Right forelimb (tissue), 1 donor: ENCODE measurements at places on chromosomes 6 and 20.

GRCh38 chr6:168226061-168226752, 93.4 kb downstream of the DACT2 start:
- DNase-seq: peak; percentile 78

DNA sequence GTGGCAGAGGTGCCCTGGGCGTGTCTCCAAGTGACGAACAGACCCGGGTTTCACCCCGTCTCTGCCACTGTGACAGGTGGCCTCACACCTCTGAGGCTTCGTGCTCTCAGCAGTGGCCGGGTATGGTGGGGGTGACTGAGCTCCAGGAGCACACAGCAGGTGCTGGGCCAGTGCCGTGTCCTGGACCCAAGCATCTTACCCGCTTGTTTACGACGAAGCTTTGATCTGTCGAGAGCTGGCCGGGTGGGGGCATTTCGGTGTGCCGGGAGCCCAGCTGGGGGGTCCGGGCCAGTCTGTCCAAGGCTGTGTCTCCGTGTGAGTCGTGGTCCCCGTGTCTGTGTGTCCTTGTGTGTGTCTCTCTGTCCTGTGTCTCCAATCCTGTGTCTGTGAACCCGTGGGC, 7.1 kb upstream of the LKAAEAR1 start:
- DNase-seq: no peak

DNA sequence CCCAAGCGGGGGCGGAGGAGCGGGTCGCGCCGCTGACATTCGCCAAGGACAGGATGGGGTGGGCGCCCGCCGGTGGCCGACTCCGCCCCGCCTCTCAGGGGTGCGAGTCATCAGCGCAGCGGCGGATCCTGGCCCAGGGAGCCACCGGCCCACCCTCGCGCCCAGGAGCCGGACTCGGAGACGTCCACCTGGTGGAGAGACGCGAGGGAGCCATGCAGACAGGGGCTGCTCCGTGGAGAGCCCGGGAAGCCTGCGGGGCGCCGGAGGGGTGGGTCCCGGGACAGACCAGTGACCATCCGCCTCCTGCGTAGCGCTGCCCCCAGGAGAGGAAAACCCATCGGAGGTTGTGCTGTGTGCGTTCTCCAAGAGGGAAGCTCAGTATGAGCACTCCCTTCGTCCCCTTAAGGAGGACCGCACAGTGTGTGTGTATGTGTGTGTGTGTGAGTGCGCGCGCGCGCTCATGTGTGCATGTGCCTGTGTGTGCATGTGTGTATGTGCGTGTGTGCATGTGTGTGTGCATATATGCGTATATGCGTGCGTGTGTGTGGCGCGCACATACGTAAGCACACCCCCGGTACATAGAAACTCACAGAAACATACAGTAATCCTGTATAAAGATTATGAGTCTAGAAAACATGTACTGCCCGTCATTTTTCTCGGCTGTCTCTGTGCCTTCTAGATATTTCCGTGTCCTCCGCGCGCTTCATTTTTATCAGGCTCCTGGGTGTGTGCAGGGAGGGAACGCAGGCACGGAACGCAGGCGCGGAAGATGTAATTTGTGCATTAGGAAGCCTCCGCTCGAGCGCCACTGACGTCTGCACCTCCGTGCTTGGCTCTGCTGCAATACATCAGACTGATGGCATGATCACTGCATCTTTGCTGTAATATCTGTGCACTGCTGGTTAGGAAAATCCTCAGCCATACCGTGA, 158.9 kb downstream of the TBXT start:
- no peak for DNase-seq

DNA sequence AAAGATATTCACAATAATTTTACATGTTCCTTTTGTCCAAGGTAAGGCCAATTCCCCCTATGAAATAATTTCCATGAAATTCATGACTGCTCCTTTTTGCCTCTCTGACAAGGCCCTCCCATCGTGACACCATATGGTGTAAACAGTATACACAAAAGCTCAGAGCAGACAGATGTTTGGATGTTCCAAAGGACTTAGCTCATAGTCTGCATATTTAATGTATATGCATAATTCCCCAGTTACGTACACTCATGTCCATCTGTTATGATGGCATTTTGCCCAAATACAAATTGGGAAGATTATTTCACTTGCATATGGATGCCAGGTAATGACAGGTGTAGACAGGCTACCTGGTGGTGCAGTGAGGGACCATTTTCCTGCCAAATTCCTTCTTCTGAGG, 376.5 kb downstream of the KHDRBS2 start:
- DNase-seq: no peak

GRCh38 chr6:30849903-30850651, 34.2 kb upstream of the DDR1 start:
- no peak for DNase-seq

GRCh38 chr20:54268941-54269340, 61.1 kb downstream of the PFDN4 start:
- DNase-seq: no peak

DNA sequence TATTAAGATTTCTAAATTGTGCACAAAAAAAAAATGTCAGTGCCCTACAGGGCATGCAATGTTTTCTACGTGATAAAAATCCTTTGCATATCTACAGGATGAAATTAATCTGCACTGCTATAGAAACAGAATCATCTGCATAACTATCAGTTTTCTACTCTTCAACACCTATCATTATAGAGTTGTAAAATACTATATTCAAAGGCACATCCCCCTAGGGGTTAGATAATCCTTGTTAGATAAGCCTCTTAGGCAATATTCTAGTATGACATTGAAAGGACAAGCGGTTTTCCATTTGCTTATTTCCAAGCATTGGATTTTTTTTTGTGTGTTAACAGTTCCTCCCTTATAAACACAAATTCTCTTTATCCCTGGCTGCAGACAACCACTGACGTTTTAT, 98.7 kb upstream of the LAMA2 start:
- no peak for DNase-seq

GRCh38 chr6:113809826-113810225, 47.3 kb upstream of the MARCKS start:
- no peak for DNase-seq

- no peak for DNase-seq
These were observed 76.8 kb downstream of the CNKSR3 start for GRCh38 chr6:154433477-154434241.

DNA sequence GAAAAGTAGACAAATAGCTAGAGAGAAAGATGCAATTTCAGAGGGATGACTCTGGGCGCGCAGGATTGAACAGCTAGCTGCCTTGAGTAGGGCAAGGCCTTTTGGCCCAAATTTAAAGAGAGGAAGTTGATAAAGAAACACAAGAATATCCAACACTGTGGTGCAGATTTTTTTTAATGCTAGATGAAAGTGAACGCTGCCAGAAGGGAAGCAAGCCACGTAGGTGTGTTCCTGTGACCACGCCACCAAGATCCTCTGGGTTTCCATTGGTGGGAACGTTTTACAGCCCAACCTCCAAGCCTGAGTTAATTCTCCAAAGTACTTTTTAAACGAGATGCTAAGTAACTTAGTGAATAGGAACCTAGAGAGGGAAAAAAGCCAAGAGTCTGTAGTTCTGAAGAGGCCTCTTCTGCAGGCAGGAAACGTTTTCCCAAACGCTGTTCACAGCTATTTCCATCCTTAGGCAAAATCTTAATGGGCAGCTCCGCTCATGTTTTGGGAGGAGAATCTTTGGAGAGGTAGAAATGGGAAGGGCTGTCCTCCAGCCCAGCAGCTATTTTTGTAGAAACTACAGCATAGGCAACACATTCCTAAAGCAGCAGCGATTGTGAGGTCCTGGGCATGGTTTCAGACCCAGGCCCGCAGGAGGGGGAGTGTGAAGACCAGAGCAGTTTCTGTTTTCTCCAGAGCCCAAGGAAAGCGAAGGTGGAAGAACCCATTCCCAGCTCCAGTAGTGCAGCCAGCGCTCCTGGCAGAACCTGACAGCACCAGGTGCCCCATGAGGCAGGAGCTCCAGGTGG, 8.2 kb downstream of the LY86 start:
- no peak for DNase-seq

GRCh38 chr6:49635480-49635879, 1.2 kb downstream of the RHAG start:
- DNase-seq: no peak

GRCh38 chr20:61937146-61937962, 128.3 kb downstream of the TAF4 start:
- DNase-seq: peak; percentile 22

DNA sequence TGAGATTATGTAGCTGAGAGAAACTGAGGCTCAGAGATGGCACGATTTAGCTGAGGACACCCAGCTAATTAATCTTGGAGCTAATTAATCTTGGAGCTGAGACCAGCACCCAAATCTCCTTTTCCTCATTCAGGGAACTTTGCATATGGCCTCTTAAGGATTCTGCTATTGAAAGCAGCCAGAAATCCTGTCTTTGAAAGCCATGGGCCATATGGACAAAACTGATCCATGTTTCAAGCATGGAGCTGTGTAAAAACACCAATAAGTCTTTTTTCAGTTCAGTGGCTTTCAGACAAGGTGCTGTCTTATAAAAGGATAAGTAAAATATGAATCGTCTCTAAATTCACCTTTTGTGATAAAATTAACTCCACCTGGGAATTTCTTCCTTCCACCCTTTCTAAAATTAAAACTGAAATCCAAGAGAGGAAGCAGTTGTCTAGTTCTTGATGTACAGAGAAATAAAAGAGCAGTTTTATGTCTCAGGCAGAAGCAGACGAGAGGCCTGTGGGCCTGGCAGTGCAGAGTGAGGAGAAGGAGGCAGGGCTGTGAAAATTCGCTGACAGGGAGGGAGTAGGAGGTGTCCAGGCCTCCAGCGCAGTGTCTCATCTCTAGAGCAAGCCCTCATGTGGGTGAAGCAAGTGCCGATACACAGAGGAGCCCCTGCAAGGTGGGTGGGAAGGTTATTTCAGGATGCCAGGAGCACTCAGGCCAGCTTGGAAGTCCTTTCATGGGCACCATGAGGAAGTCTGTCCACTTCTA, 266.9 kb downstream of the UST start:
- no peak for DNase-seq

- DNase-seq: no peak
These were observed 81.7 kb downstream of the FAM217A start for GRCh38 chr6:3997177-3997770.

DNA sequence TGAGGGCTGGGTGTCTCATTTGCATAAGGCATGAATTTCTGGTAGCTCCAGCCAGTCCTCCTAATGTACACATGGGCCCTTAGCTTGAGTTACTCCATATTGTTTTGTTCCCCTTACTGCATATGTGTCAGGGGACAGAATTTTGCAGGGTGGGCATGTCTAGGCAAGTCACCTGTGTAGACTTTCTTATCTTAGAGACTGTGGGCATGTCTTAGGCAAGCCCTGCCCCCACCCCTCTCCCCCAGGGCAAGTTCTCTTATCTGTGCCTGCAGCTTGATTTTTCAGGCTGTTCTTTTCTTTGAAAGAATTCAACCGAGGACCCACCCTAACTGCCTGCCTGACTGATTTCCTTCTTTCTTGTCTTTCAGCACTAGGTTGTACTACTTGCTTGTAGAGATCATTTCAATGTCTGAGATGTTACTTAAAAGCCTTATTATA, 32.1 kb downstream of the NHLRC1 start:
- DNase-seq: no peak

- no peak for DNase-seq
These were observed 220.8 kb downstream of the QKI start for GRCh38 chr6:163635315-163635714.
